Astrocyte (in vitro differentiated cells and primary cell): ENCODE measurements at places on chromosomes 6 and 20. TPM values are rescaled to one million over a fixed set of nuclear protein-coding genes. Genes with fewer than 3 reads are reported as not detected.

DNA sequence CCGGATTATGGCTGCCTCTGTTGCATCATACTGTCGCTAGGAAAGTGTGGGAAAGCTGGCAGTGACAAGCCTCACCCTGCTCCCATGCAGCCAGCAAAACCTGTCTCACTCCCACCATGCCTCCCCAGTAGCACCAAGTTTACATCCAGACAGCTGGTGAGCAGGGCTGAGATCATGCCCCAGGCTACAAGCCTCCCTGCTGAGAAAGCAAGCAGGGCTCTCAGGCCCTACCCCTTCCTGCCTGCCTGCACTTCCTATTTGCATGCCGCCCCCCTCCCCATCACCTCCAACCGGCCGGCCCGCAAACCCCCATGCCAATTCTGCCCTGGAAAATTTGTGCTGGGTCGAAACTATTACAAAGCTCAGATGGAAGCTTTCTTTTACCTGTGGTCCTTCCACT, 408.2 kb upstream of the FKBP1C start:
- no peak for DNase-seq

GRCh38 chr6:93317592-93317991, 101.8 kb downstream of the EPHA7 start:
- DNase-seq, result no peak

- peak; percentile 11 for DNase-seq
Observed at GRCh38 chr20:20083807-20084206, 31.5 kb downstream of the CFAP61 start.

DNA sequence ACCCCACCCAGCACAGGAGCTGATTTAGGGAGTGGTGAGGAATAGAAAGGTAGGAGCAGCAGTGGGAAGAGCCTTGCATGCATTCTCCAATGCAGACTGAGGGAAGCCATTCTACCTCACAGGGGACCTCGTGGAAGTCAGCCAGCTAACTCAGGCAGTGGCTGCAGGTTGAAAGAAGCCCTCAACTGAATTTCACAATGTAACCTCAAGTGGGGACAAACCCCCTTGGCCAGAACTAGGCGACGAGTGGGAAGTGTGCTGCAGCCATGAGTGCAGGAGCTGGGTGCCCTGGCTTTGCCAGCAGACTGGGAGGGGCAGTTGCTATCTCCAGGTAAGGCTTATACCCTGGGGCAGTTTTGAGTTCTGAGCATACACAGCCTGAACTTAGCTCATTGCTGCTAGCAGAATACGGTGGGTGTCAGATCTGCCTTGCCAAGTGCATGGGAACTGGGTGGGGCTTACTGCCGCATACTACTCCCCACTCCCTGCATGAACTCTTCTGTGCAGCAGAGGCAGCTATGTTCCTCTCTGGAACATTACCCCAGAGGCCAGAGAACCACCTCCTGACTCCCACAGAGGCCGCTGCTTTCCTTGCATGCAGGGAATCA, 126.5 kb downstream of the CDK19 start:
- DNase-seq, result no peak

MCHR2 gene
- total RNA-seq, result not detected in 2 replicates

TMEM170B gene
- 1.5 and 2.5 TPM in 2 replicates for total RNA-seq
